T-helper 17 cell (primary cell): ENCODE measurements at places on chromosomes 3 and 15.
A peak's percentile ranks its signal among the peaks of the same experiment; 100 is the strongest.

GRCh38 chr3:35970793-35971192 lies 331.5 kb downstream of the ARPP21 start:
- no peak for DNase-seq

- no peak for DNase-seq
Measured at GRCh38 chr3:105715372-105715771, 153.4 kb downstream of the CBLB start.

DNA sequence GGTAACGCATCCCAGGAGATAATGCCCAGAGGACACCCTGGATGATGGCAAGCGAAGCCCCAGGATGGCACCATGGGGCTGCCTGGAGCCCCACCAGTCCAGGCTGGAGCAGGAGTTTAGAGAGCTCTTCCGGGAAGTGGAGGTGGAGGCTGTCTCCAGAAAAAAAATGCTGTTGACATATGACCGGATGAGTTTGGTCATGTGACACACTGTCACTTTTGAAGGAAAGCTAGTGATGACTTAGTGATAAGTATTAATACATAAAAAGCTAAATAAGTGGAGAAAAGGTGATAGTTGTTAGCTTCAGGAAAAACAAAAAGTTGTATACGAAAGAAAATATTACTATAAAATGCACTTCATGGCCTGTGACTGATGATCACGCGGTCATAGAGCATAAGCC lies 20.0 kb upstream of the MYZAP start:
- no peak for DNase-seq

- DNase-seq = no peak
Measured at GRCh38 chr3:65746848-65747247, 291.9 kb downstream of the MAGI1 start.

GRCh38 chr3:71226565-71227269 lies 356.8 kb downstream of the FOXP1 start:
- peak; percentile 43 for DNase-seq
